Urinary bladder (tissue), 4 donors: ENCODE measurements at places on chromosomes 7 and 10. TPM values are rescaled to one million over a fixed set of nuclear protein-coding genes. Genes with fewer than 3 reads are reported as not detected.

- no peak for DNase-seq
These were observed 134.3 kb downstream of the TAX1BP1 start for GRCh38 chr7:27873981-27874957.

DNA sequence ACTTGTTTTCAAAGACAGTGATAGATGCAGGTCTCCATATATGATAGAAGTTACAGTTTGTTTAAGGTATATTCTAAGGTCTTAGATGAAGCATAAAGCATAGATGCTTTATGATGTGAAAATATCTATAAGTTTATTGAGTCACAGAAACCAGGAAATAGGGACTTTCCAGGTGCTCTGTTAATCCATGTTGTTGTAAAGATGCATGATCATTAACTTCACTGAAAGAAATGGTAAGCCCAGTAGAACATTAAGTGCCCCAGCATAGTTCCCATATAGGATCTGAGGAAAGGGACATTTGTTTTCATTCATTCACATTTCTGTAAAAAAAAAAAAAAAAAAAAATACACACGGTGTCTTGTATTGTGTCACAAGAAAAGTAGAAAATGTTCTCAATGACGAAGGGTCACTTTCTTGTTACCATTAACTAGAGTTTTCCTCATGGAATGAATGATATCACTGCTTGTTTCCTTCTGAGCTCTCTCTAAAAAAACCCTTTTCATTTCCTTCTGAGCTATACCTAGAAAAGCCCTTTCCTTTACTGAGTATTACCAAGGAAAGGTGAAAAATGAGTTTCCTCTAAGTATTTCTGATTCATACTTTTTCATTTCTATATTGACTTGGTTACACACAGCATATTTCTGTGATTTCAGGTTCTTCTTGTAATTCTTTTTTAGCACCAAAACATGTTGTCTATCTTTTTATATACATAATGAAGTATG lies 105.2 kb downstream of the MACC1 start:
- DNase-seq = no peak

DNA sequence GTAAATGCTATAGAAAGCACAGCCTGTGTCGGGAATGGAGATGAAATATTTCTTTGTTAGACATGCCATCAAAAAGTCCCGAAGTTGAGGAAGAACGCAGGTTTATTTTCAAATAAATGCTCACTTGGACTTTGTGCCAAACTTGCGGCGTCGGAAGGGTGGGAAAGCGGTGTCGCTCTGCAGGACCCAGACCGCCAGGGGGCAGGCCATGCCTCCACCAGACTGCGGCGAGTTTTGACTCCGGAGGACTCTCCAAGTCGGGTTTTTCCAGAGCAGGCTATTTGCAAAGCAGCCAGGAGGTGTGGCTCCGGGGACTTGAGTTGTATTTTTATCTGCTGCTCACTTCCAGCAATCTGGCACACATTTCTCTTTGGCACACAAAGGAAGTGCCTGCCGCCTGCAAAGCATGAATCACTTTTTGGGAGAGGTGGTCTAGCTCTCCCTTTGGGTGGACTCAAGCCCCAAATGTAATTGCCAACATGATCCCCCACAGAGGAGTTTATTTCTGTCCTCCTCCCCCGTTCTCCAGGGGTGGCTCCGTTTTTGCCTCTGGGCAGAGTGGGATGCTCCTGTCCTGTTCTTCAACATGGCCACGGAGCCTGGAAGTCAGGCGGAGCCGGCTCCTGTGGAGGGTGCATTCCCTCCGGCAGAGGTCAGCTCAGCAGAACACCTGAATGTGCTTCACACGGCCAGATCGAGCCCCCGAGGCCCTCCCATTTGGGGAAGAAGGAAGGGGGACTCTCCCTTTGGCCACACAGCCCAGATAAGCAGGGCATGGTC lies 82.3 kb upstream of the GPR26 start:
- DNase-seq = peak; percentile 57

GRCh38 chr7:12028508-12028907 lies 182.6 kb upstream of the TMEM106B start:
- DNase-seq = no peak

DNA sequence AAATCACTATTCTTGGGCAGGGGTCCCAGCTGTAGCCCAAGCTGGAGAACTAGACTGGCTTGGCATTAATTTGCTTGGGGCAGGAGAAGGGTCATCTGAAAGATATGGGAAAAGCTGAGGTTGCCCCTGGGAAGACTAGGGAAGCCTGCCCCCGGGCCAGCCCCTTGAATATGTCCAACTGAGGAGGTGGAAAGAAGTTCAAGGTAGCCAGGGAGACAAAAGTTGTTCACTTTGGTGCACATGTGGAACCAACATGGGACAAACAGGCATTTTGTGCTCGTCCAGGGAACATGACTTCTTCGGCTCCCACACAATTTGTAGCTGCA lies 1.4 kb upstream of the LRRC61 start:
- DNase-seq = no peak

DNA sequence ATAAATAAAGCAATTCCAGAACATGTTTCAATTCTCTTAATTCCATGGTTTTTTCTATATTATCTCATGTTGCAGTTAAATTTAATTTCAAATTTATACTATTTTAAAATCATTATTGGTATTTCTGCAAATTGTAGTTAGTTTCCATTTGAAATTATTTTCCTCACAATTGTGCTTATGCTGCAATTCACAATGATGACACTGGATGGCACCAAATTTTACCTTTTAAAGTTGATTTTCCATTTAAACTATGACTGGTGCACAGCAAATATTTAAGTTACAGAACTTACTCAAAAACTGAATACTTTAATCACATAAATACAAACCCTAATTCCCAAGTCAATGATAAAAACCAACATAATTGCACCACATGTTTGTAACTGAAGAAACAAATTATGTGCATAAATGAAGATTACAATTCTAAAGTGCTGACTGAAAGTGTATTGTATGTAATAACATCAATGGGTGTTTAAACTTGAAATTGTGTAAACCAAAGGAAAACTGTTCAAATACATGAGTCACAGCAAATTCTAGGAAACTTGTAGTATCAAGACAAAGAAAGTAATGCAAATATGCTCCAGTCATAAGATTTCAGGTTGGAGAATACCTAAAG lies 75.3 kb upstream of the AASS start:
- no peak for DNase-seq

GRCh38 chr7:143257501-143257900 lies 5.7 kb upstream of the GSTK1 start:
- no peak for DNase-seq

DNA sequence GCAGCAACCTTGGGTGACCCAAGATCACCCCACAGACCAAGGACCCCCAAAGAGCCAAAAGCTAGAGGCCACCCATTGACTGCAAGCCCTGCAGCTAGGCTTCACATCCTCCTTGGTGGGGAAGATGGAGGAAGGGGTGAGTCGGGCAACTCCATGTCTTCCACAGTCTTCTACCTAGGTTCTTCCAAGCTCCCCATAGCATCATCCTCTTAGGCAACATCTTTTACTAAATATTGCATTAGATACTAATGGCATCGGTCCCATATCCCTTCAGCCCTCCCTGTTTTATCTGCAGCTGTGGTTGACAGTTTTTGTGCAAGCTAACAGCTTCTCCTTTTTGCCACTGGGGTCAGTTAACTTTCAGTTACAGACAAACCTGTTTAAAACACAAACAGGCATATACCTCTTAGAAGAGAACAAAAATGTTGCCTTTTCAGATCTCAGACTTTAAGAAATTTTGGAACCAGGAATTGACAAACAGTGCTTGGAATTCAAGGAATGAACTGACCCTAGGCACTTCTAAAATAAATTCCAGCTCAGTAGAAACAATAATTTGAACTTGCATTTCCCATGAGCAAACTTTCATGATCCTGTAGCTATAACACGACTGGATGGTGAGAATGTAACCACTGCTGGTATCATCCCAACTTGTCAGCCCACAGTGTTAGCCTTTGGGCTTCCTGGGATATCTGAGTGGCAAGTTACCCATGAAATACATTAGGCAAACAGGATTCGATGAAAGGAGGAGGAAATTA lies 33.9 kb upstream of the MSMB start:
- DNase-seq = no peak

DNA sequence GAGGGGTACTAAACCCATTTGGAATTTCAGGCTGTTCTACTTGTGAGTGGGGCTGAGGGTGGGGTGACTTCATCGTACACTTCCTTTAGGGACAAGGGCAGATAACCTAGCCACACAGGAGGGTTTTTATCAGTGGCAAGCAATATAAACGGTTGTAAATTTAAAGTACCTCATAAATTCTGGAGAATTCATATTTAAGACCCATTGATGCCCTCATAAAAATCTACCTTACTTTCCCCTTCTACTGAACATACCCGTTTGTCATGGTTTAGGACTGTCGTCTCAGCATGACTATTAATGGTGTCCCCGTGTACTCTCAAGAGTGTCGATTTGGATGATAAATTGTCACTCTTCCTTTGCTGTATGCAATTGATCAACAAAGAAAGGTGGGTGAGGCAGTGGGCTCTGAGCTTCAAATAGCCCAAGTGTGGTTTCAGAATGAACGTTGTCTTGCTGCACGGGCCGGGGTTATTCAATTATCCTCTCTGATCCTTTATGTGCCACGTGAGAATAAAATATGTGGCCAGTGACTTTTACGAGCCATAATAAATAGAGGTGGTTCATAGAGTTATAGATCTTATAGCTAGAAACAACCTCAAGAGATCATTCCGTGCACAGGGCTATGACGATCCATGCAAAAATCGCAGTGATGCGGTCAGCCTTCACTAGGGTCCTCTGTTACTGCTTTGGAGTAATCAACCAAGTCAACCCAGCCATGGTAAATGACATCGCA lies 82.2 kb downstream of the FAM107B start:
- no peak for DNase-seq

- no peak for DNase-seq
These were observed 217.1 kb downstream of the DIP2C start for GRCh38 chr10:472241-472910.

DNA sequence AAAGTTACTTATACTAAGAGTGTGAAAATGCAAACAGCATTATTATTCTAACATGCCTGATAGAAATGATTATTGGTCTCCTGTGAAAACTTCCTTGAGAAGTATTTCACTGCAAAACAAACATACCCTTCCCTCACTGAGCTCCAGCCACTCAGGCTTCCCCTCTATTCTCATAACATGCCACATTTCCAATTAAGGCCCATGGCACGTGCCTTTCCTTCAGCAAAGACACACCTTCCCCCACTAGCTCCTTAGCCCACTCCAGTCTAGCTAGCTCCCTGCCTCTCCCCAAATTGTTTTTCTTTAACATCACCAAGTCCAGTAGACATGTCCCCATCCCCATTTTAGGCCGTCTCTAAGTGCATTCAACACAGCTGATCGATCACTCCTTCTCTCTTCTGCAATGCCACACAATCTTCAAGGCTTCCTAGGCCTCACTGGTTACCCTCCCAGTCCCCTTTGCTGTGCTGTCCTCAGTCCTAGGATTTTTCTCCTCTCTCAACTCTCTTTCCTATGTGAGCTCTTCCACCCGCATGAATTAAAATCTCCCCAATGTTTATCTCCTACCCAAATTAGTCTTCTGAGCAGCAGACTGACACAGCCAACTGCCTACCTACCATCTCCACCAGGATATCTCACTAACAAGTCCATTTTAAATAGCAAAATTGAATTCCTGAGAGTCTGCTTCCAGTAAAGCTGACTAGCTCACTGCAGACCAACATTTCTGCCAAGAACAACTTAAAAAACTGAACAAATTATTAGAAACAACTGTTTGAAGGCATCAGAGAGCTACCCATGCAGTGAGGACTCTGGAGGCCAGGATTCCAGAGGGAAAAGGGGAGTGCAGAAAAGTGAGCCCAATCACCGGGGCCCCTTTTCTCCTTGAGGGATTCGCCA lies 11.9 kb downstream of the CYTH3 start:
- DNase-seq = no peak

DNA sequence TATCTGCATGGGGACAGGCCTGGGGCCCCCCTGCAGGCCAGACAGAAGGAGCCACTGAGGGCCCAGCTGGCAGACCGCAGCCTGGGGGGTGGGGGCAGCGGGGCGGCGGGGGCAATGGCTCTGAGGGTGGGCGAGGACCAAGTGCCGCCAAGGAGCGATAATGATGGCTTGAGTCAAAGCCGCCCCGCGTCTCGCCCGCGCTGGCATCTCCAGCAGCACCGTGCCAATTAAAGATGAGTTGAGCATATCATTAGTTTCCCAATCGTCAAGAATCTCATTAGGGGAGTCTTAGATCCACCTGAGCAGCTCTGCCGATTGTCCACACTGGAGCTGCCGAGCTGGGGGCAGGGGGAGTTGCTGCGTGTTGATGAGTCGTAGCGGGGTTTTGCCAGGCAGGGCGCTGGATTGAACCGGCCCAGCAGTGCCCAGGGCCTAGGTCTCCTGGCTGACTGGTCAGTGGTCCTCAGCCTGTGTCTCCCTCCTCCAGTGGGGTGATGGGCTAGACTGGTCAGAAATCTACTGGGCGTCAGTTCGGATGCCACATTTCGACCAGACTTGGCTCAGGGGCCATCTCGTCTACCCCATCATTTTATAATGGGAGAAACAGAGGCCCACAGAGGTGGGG lies 41.0 kb upstream of the PSMG3 start:
- no peak for DNase-seq

DNA sequence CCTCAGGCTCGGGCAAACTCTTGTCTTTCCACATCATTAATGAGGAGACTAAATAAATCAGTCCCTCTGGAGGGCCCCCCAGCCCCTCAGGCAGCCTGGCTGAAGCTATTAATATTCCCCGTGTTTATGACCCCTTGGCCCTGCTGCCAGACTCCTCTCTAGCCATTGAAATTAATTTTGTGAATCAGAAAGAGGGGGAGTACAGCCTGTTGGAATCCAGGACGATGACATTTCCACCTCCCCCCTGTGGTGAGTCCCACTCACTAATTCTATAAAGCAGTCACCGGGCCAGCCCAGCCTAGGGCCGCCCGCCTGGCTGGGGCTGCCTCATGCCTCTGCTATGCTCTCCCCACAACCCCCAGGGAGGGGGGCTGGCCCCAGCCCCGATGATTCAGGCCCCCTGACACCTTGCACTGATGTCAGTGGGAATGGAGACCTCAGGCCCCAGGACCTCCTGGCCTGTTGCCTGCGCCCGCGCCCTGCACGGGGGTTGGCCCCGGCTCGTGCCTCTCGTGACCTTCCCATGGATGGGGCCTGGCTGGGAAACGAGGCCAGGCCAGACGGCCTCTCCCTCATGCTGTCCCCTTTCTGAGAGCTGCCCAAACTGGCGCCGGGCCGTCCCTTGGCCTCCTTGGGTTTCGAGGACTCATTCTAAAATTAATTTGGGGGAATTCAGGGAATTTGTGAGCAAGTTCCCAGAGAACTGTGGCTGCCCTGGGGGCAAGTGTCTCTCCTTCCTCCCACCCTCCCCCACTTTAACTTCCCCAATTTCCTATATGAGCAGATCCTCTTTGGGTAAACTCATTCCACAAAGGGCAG lies 34.0 kb downstream of the TMEM270 start:
- DNase-seq = no peak

- no peak for DNase-seq
These were observed 23.0 kb downstream of the TOMM7 start for GRCh38 chr7:22799633-22800032.

Gene NPC1L1
- not detected for total RNA-seq

Gene SEMA3D
- total RNA-seq = 102 TPM

Gene LEP
- not detected for total RNA-seq

Gene GNGT1
- 0.95 TPM for total RNA-seq
